Activated naive CD8-positive, alpha-beta T cell treated with anti-CD3 and anti-CD28 coated beads, Interleukin-2, amount 50 U/mL, for 16 hours (primary cell): ENCODE measurements at places on chromosomes 6 and 20.

DNA sequence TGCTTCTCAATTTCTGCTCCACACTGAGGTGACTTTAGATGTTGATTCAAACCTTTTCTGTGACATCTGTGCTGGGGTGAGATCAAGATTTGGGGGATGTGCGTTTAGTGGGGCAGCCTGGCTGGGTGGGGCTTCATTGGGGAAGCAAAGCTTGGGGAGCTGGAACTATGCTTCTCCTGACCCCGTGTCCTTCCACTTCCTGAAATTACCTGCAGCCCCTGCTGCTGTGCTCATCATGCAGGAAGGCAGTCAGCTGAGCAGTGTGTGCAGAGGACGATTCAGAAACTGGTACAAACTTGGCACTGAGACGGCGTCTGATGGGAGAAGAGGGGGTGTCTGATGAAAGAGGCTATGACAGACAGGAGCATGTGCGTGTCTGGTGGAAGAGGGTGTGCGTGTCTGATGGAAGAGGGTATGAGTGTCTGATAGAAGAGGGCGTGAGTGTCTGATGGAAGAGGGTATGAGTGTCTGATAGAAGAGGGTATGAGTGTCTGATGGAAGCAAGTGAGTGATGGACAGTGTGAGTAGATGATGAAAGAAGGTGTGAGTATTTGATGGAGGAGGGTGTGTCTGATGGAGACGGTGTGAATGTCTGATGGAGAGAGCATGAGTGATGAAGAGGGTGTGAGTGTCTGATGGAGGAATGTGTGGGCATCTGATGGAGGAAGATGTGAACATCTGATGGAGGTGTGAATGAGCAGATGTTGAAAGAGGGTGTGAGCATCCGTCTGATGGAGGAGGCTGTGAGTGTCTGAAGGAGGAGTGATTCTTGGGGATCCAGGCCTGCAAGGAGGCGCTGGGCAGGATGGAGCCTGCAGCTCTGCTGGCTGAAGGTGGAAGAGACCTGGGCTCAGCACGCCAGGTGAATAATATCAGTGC is 103.4 kb downstream of the SYCP2 start:
- no peak for DNase-seq

- no peak for DNase-seq
These were observed 308.2 kb downstream of the EYA4 start for GRCh38 chr6:133549371-133549801.

- no peak for DNase-seq
These were observed 53.8 kb downstream of the ABHD12 start for GRCh38 chr20:25336561-25337422.

- DNase-seq = no peak
These were observed 109.3 kb downstream of the CFAP61 start for GRCh38 chr20:20161611-20162010.

GRCh38 chr20:48284837-48285236 is 499.6 kb upstream of the SULF2 start:
- no peak for DNase-seq

DNA sequence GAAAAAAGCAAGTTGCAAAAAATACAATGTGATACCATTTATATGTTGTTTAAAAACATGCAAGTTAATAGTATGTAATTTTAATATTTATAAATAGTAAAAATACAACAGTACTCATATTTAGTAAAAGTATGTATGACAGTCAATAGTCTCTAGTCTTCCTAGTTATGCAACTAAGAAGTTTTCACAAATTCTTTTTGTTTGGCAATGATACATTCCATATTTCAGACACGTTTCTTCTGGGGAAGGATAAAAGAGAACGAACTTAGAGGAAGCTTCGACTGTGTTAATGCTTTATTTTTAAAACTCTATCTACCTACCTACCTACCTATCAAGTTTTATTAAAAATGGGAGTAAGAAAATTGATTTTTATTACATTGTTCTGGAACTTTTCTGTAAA is 77.7 kb downstream of the UBE3D start:
- no peak for DNase-seq
